ENCODE measurements at places on chromosomes 12 and 14. TPM values are rescaled to one million over a fixed set of nuclear protein-coding genes. Genes with fewer than 3 reads are reported as not detected.

Gene RTL1
- 0.31 TPM for total RNA-seq

GRCh38 chr12:121678716-121679300, 9.4 kb upstream of the MORN3 start:
- ATAC-seq, result no peak

DNA sequence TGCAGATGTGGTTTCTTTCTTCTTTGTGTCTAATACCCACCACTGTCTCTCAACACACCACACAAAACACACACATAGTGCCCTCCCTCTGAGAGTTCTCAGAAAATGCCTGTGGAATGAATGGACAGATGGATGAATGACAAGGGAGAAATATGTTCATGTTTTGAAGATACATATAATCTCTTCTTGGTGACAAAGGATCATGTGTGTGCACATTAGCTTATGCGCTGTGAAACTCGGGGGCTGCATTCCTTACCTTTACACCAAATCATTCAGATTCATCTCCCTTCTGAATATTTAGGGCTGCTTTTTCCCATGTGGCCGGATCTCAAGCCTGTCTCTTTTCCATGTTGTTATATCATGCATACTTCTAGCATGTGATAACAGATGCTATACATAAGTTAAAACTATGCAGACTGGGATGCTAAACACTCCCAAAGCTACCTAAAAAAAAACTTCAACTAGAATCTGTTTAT, 111.4 kb downstream of the EPS8 start:
- ATAC-seq, result no peak

- ATAC-seq, result no peak
Measured at GRCh38 chr14:31009836-31010574, 15.4 kb upstream of the AP4S1 start.

DNA sequence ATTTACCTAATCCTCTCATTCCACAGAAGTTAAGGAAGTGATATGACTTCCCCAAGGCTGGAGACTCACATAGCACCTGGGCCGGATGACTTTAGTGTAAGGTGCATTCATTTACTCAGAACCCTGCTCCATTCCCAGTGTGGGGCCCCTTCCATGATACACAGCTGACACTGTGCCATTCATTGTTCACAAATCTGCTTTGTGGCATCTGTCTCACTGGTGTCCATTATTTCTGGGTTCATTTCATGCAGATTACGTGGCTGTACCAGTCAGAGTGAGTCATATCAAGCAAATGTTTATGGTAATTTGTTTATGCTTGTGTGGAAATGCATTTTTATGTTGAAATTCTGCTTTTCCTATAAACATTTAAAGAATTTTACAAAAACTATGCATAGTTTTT, 5.2 kb downstream of the ANO4 start:
- peak; percentile 71 for ATAC-seq

DNA sequence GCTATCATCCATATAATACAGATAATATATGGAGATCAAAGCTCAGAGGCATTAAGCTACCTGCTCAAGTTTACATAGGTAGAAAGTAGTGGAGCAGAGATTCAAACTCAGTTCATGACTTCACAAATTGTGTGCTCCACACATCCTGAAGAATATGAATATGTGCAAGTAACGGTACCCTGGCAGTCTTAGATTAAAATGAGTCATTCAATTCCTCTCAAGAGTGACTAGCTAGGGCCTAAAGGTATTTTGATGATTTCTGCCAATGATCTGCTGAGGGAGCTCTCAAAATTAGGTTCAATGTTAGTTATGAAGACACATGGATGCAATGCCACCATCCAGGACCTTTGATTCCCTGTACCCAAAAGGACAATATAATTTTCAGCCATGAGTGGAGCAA, 58.9 kb downstream of the GRIP1 start:
- ATAC-seq, result no peak

DNA sequence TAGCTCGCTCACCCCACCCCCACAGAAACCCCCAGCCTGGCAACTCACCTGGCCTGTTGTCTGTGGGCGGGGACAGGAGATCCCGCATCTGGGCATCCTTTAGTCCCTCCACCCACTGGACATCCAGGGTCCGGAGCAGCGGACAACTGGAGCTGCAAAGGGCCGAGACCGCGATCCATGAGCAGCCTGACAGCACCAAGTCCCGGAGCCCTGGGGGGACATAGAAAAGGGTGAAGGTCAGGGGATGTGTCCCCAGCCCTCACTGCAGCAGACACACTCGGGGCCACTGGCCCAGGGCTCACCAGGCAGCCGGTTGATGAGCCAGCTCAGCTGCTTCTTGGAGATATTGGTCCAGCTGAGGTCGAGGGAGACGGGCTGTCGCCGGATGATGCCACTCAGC, 40.9 kb downstream of the RNF34 start:
- ATAC-seq, result no peak

- ATAC-seq, result no peak
Measured at GRCh38 chr12:92695577-92695976, 7.2 kb upstream of the PLEKHG7 start.

Gene MANSC1
- 9.4 TPM for total RNA-seq

DNA sequence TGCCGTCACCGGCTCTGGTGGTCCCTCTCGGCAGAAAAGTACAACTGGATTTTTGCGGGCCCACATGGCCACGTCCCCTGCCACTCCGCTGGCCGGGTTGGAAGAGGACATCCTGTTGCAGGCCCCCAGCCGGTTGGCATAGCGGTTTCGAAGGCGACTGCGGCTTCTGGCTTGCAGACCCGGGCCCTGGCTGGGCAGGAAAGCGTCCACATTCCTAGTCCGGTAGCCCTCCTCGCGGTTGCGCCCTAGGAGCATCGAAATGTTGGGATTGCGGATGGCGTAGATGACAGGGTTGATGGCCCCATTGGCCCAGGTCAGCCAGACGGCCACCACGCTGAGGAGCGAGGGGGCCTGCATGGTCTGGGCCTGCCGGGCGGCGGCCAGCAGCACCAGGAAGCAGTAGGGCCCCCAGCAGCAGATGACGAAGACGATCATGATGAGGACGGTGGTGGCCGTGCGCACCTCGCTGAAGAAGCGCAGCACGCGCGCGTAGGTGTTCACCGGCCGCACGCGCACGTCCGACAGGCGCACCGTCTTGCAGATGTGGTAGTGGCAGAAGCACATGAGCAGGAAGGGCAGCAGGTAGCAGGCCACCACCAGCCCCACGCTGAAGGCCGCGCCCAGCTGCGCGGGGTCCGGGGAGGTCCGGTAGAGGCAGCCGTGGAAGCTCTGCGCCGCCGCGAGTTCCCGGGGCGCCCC, 1.2 kb downstream of the GPR135 start:
- ATAC-seq, result no peak

GRCh38 chr12:20520532-20520931, 152.2 kb downstream of the PDE3A start:
- no peak for ATAC-seq

- ATAC-seq, result no peak
Measured at GRCh38 chr12:51131745-51132521, 41.0 kb downstream of the TFCP2 start.

GRCh38 chr14:96082420-96083300, 43.5 kb downstream of the C14orf132 start:
- no peak for ATAC-seq

Gene LTB4R
- total RNA-seq, result 0.92 TPM

GRCh38 chr14:64447876-64448670, 17.2 kb upstream of the AKAP5 start:
- no peak for ATAC-seq

GRCh38 chr12:89567691-89568239, 41.9 kb upstream of the POC1B start:
- ATAC-seq, result no peak

GRCh38 chr14:30243207-30243606, 315.6 kb upstream of the PRKD1 start:
- ATAC-seq, result no peak

Gene RNF41
- 43.2 TPM for total RNA-seq

Gene MYO1H
- total RNA-seq, result 0.41 TPM

DNA sequence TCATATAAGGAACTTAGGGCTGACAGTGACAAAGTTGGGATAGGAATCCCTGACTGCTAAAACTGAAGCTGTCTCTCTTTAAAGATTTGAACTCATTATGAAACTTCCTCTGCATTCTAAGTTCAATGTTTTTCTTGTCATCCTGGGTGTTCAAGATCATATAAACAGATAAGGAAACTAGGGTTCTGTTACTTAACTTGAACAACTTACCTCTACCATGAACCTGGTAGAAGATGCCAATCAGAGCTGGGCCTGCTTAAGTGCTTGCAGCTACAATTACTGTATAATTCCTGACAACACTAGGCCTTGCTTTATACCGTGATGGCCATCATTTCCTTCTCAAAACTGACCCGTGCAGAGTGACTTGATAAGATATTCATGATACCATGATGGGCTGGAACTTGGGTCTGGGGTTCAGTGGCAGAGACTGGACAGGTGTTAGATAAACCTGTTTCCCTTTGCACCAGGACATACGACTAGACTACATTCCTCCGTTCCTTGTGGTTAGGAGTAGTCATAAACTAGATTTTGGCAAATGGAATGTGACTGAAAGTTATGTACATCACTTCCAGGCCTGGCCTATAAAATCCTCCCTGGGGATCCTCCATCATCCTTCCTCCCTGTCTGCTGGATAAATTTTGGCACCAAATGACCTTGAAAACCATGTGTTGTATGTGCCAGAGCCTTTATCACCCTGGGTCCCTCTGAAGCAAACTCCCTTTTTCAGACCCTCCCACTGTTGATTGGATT, 172.2 kb upstream of the PRICKLE1 start:
- no peak for ATAC-seq

GRCh38 chr14:60339571-60339970, 90.5 kb downstream of the PPM1A start:
- no peak for ATAC-seq

Gene CFAP54
- total RNA-seq, result 1.1 TPM

Gene BDKRB2
- total RNA-seq, result 0.17 TPM

Data from motor neuron (in vitro differentiated cells).